ENCODE measurements at places on chromosomes 6 and 20.

GRCh38 chr6:113353392-113353791 is 503.8 kb upstream of the MARCKS start:
- DNase-seq, result no peak

- DNase-seq, result no peak
Measured at GRCh38 chr6:1552296-1552761, 57.4 kb upstream of the FOXC1 start.

GRCh38 chr6:25223490-25223991 is 55.6 kb upstream of the CARMIL1 start:
- DNase-seq, result peak; percentile 80

GRCh38 chr6:34128045-34128444 is 17.8 kb downstream of the GRM4 start:
- no peak for DNase-seq

- no peak for DNase-seq
Measured at GRCh38 chr6:1611322-1611571, 1.5 kb downstream of the FOXC1 start.

Data from hindlimb muscle (tissue), 1 donor.